ENCODE measurements at places on chromosomes 11 and 22. TPM values are rescaled to one million over a fixed set of nuclear protein-coding genes. Genes with fewer than 3 reads are reported as not detected.
A peak's percentile ranks its signal among the peaks of the same experiment; 100 is the strongest.

SEC14L2 gene
- total RNA-seq = 17.0 TPM

KRTAP5-8 gene
- not detected for total RNA-seq

DNA sequence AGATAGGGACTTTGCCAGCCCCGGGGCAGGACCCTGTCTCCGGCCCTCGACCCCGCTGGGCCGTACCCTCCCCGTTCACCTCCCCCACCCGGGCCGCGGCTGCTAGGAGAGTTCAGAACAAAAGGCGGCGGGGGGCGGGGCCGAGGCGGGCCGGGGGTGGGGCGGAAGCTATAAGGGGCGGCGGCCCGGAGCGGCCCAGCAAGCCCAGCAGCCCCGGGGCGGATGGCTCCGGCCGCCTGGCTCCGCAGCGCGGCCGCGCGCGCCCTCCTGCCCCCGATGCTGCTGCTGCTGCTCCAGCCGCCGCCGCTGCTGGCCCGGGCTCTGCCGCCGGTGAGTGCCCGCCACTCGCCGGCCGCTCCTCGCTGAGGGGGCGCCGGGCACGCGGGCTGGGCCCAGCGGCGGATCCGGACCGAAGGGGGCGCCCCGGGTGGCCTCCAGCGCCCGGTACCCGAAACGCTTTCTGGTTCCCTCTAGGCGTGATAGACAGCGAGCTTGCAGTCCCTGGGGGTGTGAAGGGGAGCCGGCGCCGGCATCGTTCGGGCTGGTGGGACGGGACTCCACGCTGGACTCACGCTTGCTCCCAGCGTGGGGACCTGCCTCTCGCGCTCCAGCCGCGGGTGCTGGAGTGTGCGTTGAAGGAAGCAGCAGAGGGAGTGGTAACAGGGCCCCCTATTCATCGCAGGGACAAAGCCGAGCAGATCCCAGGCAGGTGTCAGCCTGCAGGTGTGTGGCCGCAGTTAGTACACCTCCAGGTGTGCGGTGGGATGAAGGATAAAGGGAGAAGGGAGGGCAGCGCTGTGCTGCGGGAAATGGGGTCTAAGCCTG, at the start of gene MMP11:
Gene MMP11, plus strand, starts transcription at position 201 of the 825 bp plus-strand sequence. Its CDS starts 22 bp downstream, at position 223.
- peak; percentile 41 for DNase-seq

- no peak for DNase-seq
Measured at GRCh38 chr22:47126344-47126811, 363.9 kb downstream of the TBC1D22A start.

DNA sequence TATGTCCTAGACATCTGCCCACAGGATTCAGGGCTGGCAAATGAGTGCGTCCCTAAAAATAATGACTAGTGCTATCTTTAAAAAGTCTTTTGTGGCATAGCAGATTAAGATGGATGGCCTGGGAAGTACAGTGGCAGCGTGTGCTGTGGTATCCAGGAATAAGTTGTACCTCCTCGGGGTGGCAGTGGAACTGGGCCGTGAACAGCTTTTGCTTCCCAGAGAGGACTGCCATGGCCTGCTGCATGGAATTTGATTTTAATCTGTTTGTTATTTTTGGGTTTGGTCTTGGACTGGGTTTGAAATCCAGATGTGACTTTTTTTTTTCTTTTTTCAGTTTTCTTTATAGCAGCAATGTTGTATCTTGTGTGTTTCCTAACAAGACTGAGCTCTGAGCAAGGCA, 71.3 kb upstream of the PARVG start:
- no peak for DNase-seq

DNA sequence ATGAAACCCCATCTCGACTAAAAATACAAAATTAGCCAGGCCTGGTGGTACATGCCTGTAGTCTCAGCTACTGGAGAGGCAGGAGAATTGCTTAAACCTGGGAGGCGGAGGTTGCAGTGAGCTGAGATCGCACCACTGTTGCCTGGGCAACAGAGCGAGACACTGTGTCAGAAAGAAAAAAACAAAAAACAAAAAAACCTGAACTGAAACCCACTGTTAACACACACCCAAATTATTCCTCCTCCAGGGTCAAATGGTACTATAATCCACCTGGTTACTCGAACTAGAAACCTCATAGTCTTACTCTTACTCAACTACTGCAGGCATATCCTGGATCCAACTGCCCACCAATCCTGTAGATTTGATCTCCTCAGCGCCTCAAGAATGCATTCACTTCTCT, 35.5 kb downstream of the USP28 start:
- no peak for DNase-seq

DNA sequence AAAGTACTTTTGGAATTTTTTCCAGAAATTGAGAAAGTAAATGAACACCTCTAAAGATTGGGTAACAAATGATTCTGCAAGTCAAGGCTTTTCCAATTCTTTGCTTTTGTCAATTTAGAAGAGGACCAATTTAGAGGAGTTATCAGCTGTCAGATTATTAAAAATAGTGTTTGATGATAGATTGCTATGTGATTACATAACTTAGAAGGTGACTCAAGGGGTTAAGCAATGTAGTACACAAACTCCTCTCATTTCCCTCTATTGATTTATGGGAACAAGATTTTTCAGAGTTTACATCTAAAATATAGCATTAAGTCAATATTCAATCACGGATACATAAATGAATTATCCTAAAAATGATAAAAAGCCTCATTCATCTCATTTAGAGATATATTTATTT, 70.3 kb downstream of the INSC start:
- no peak for DNase-seq

DNA sequence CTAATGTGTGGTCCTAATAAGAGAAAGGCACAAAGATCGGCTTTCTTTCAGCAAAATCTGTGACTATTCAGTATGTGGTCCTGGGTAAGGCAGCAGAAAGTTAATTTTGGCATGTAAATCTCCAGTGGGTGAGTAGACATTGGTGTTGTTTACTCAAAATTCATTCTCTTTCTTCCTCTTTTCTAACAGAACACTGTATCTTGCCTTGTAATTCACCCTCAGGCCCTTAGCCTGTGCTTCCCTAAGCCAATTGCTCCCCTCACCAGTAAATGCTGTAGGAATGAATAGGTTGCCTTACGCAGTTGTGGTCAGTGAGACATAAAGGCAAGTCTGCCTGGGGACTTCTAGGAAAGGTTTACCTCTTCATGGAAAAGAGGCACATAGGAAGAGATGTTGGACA, 49.9 kb upstream of the PDE3B start:
- no peak for DNase-seq

DNA sequence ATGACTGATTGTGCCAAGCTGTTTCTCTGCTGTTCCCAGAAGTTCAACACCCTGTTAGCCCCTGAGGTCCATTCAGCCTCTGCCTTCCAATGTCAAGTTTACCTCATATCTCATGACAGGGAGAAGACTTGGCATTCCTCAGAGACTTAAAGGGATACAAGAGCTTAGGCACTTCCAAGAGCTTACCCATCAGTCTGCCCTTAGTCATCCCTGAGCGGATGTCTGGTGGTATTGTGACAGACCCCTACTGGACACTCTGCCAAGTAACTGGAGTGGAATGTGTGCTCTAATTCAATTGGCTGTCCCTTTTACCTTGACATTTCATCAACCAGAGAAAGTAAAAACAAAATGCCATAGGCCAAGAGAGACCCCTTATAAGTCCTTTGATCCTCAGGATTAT, 151.5 kb downstream of the AASDHPPT start:
- DNase-seq = no peak

- peak; percentile 78 for DNase-seq
Measured at GRCh38 chr22:49979587-49980264, 19.2 kb downstream of the PIM3 start.

DNA sequence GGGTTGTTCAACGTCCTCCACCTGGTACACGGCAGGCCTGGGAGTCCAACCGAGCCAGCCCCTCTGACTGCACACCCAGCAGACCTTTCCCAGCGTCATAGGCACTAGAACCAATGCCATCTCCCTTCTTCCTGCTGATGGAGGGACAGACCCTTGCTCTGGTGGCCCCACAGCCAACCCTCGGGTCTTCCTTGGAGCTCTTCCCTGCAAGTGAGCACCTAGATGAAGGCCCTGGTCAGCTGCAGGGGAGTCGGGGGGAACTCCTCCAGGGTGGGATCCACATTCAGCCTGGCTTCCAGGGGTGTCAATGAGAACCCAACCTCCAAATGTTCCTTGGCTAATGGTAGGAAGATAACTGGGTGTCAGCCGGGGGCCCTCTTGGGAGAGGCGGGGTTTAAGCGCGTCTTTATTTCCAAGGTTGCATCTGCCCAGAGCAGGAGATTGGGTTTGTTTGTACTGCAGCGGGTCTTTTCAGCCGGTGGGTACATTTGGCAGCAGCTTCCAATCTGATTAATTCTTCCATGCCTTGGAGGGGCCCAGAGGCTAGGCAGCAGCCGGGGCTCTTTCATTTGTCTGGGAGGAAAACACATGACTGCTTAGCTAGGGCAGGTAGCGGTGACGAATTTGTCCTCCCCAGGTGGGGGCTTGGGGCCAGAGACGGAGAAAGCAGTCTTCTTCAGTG, 56.0 kb upstream of the SHISAL1 start:
- no peak for DNase-seq

Measured in dermis blood vessel endothelial cell (primary cell).